ENCODE measurements at places on chromosomes 12 and 14.

DNA sequence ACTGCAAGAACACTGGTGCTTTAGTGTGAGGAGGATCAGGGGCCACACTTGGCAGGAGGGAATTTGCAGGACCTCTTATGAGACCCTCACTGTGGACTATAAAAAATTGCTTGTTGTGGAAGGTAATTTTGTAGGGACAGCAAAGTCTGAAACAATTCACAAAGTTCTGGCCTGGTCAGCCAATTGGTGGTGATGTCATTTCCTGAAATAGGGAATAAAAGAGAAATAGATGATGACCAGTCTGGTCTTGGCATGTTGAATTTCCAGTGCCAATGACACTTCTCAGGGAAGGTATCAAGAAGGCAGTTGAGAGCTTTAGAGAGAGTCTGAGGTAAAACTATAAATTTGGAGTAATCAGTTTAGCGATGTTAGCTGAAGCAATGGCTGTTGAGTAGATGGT, 129.3 kb upstream of the LMNTD1 start:
- DNase-seq, result no peak

DNA sequence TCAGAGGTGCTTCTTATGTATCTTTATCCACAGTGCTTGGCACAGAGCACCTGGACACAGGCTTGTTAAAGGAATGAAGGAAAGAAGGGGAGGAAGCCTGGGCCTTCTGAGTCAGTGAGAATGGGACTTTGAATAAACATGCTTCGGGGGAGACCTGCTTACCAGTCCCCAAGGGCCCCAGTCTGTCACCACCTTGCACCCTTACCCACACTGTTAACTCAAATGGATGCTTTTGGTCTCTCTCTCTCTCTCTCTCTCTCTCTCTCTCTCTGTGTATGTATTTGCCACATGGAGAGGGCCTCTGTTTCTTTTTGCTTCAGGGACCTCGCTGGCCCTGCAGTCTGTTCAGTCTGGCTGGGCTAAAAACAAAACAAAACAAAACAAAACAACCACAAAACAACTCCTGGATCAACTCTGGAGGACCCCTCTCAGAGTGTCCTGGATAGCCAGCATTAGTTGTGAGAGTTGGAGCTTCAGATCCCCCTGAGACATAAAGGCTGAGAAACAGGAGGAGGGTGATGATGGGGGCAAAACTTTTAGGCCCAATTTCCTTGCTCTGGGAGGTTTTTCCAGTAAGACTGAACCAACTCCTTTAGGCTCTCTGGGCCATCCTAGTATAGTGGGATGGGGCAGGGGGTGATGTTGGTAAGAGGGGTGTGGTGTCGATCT, 1.9 kb downstream of the KIF5A start:
- no peak for DNase-seq

DNA sequence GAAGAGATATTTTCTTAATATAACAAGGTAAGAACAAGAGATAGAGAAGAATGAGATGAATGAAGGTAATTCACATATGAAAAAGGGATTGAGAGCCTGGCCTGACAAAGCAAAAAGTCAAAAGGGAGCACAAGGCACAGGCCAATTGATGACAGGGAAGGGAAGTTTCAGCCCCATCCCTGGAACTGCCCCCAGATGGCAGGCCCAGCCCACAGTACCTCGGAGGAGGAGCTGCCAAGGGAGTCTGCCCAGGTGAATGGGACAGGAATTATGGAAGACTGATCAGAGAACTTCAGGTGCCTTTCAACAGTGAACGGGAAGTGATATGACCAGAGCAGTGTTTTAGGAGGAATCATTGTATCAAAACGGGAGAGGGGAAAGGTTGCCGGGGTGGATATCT, 15.7 kb downstream of the SNRPF start:
- no peak for DNase-seq

- no peak for DNase-seq
Measured at GRCh38 chr12:109798691-109799090, 34.5 kb downstream of the TRPV4 start.

DNA sequence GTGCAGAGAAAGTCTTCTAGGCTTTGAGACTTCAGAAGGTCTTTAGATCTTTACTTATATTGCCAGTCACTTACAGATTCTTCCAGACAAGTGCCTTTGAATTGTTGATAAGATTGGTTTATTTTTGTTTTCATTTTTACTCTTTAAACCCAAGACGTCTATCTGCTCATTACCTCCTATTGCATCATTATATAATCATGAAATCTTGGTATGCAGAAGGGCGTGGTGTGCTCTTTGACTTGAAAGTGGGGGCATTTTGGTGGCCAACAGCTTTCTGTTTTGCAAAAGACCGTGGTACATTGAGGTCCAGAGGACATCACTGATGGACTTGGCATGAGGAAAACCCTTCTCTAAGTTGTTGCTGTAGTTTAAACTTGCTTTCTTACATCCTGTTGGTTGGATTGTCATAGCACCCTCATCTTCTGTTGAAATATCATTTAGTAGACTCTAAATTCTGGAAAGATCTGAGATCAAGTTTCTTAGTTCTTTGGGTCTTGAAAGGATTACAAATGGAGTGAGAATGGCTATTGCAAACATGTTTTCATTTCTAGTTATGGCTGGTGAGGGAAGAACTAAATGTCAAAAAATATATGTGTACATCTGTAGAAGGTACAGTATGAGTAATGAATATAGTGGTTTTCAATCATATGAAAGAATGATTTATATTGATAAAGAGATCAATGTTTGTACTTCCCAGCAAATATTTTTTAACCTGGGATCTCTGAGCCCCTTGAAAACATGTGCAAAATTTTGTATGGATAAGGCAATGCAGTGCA, 441.8 kb downstream of the NRXN3 start:
- no peak for DNase-seq

- DNase-seq, result no peak
Measured at GRCh38 chr14:26622611-26623010, 24.8 kb upstream of the NOVA1 start.

- no peak for DNase-seq
Measured at GRCh38 chr12:117363056-117363662, 1.7 kb upstream of the NOS1 start.

DNA sequence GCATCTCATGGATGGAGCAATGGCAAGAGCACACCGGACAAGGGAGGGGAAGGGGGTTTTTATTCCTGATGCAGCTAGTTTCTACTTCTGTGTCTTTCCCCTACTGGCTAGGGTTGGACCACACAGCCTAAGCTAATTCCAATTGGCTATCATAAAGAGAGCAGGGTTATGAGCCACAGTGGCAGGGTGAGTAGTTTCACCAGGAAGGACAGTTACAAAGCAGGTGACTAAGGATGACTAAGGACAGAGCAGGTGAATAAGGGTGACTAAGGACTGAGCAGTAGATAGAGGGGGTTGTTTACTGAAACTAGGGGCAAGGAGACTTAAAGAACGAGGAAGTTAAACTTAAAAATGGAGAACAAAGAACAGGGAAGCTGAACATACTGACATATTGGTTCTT, 321.4 kb upstream of the SEL1L start:
- no peak for DNase-seq

GRCh38 chr12:22408610-22409376, 74.3 kb upstream of the ST8SIA1 start:
- DNase-seq, result no peak

All from astrocyte (in vitro differentiated cells and primary cell).